ENCODE measurements at places on chromosomes 16 and 17.

DNA sequence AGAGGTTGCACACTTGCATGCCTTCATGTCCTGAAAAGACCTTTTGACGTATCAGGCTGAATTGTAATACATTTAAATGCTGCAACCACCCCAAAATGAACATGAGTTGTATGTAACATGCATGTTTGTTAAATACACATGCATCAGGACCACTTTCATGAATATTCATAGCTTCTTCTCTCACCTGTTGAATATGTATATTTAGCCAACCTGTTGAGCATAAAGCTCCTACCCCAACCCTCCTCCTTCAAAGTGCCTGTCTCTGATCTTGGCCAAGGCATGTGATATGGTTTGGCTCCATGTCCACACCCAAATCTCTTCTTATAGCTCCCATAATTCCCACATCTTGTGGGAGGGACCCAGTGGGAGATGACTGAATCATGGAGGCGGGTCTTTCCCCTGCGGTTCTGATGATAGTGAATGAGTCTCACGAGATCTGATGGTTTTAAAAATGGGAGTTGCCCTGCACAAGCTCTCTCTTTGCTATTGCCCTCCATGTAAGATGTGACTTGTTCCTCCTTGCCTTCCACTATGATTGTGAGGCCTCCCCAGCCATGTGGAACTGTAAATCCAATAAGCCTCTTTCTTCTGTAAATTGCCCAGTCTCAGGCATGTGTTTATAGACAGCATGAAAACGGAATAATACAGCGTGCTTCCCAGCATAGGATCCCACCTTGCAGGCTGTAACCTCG, 3.8 kb upstream of the CRYM start:
- no peak for DNase-seq

GRCh38 chr16:2278272-2278608, 10.3 kb upstream of the RNPS1 start:
- no peak for DNase-seq

DNA sequence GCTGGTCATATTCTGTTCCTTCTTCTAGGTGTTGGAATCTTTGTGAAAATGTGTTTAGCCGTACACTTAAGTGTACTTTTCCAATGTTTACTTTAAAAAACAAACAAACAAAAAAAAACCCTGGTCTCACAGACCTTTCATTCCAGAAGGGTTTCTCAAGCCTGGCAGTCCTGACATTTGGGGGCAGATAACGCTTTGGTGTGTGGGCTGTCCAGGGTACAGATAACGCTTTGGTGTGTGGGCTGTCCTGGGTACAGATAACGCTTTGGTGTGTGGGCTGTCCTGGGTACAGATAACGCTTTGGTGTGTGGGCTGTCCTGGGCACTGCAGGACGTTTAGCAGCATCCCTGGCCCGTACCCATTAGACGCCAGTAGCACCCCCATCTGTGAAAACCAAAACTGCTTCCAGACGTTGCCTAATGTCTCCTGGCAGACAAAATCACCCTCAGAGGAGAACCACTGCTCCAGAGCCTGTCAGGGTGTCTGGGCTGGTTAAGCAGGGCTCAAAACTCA, 15.2 kb upstream of the FLCN start:
- no peak for DNase-seq

- no peak for DNase-seq
Measured at GRCh38 chr17:67642488-67642887, 75.2 kb upstream of the NOL11 start.

- DNase-seq: no peak
Measured at GRCh38 chr17:18281788-18282187, 21.3 kb downstream of the MIEF2 start.

GRCh38 chr17:9818760-9819159, 3.1 kb downstream of the GSG1L2 start:
- DNase-seq: no peak

DNA sequence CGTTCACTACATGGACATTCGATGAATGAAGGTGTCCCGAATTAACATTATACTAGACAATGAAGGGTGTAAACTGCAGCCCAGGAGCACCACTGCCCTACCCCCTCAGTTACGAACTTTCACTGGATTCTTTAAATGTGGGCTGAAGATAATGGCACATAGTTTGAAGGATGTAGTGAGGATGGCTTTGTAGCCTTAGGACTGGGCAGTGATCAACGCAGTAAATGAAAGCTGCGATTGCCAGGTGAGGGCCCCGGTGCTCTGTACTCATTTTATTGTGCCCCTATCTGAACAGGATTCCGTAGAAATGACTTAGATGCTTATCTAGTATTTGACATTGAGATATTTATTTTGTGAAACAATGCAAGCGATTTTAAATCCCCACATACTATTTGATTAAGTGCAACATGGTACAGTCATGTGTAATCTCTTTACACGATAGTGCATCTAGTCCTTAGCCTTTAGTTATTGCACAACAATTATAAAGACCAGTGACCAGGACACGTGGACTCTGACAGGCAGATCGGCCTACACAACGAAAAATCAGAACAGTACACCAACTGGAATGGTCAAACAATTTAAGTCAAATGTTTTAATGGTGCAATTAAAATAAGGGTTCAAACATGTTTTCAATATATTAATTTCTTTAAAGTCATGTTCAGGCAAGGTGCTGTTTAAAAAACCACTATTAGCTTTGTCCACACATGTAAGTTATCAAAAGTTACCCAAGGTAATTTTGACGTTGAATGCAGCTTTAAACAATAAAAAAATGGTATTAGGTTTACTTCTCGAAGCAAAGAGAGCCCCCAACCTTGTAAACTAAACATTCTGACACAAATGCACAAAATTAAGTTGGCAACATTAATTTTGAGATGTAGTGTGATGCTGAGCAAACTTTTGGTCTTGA, 17.4 kb upstream of the ERN1 start:
- no peak for DNase-seq

GRCh38 chr17:77425791-77426641, 285.2 kb downstream of the SEC14L1 start:
- DNase-seq: no peak

GRCh38 chr16:14321542-14321941, 250.4 kb downstream of the MRTFB start:
- no peak for DNase-seq

All from renal cortex interstitium (tissue), 15 donors.